ENCODE measurements at places on chromosomes 3 and 15.

- no peak for DNase-seq
Observed at GRCh38 chr3:171980578-171981270, 58.7 kb upstream of the FNDC3B start.

- DNase-seq: no peak
Observed at GRCh38 chr3:9947025-9947995, 4.9 kb downstream of the PRRT3 start.

DNA sequence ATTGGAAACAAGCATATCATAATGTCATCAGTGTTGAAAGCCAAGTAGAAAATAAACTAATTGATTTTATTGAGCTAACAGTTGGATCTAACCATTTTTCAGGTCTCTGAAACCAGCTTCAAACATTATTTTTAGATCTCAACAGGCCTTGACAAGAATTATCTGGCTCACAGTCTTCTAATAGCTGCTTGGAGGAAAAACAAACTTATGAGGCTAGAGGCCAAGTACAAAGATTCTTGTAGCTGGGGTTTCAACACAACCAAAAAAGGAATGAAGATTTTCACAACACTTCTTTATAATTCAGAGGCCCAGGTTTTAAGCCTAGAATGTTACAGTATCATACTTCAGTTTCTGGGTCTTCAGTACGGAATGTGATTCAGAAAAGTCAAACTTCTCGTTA lies 3.7 kb downstream of the SETMAR start:
- no peak for DNase-seq

- no peak for DNase-seq
Observed at GRCh38 chr3:34109846-34110245, 311.4 kb downstream of the PDCD6IP start.

- DNase-seq: no peak
Observed at GRCh38 chr15:68987676-68988075, 26.8 kb upstream of the NOX5 start.

- no peak for DNase-seq
Observed at GRCh38 chr15:34182942-34183341, 27.0 kb downstream of the KATNBL1 start.

- peak; percentile 77 for DNase-seq
Observed at GRCh38 chr3:48634661-48635221, 520 bp downstream of the SLC26A6 start.

DNA sequence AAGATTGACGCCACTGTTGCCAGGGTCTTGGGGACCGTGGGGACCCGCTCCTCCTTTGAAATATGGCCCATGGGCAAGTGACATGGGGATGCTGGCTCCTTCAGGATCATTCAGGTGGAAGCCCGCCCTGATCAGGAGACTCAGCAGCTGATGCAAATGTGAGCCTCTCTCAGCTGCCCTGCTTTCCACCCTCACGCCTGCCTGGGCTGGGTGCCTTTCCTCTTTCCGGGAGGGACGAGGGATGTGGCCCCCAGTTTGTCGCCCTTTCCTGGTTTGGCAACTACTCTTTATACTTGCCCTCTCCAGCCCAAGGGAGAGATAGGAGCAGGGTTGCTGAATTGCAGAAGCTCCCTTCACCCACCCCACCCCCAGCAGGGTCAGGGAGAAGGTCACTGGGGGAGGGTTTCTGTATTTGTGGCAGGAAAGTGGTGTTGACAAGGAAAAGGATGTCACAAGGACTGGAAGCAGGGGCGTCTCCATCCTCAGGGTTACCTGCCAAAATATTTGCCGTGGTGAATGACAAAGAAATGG lies 21.8 kb downstream of the DNASE1L3 start:
- no peak for DNase-seq

GRCh38 chr3:159236321-159236720 lies 434.5 kb downstream of the MFSD1 start:
- DNase-seq: no peak

GRCh38 chr3:197183582-197183981 lies 114.8 kb downstream of the DLG1 start:
- no peak for DNase-seq

GRCh38 chr15:39598186-39598850 lies 17.4 kb downstream of the THBS1 start:
- DNase-seq: no peak

DNA sequence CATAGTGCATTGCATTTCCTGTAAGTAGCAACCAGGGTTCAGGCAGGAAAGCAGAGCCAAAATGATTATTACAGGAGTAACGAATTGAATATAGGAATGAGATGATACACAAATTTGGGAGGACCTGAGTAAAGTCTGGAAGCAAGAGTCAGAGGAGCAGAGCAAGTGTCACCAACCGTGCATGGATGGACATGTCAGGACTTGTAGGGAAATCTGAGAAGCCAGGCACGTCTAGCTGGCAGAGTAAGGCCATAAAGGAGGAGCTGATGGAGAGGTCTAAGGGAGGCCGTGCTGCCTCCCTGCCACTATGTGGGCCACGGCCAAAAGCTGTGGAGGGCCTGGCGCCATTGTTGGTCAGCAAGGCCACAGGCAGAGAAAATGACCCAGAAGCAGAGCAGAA lies 22.4 kb downstream of the GJD2 start:
- DNase-seq: no peak

DNA sequence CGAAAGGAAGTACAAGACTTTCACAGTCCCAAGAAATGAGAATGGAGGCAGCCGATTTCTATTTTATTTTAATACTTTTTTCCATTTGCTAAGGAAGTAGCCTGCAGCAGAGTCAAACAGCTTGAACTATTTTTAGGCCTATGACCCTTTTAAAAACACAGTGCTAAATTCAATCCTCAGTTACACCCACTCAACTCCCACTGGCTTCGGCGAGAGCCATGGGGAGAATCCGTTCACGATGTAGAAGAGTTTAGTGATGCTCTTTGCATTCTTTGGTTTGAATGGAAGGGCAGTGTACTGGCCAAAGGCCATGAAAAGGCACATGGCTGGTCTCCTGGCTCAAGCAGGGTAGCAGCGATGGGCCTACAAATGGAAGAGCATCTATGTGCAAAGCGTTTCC lies 343.5 kb downstream of the FOXP1 start:
- no peak for DNase-seq

GRCh38 chr3:52088445-52089367 lies 32.3 kb upstream of the DUSP7 start:
- DNase-seq: no peak

GRCh38 chr15:48748535-48748934 lies 62.3 kb downstream of the CEP152 start:
- no peak for DNase-seq

DNA sequence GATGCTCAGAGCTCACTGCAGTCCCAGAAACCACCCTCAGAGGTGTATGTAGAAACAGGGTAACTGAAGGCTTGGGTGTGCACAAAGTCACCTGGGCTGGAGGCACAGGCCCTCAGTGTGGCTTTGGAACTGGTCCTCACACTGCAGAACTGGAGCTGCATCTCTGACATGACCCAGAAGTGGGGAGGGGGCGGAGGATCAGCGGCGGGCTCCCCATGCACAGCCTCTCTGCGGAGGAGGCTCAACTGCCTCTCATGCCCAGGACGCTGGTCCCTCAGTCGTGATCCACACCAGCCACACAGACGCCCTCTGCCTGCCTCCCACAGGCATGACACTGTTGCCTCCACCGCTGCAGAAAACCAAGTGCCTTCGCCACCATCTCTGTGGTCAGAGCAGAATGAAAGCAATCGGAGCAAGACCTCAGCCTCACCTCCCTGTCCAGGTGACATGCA lies 73.7 kb downstream of the TM2D3 start:
- no peak for DNase-seq

- no peak for DNase-seq
Observed at GRCh38 chr15:85748176-85748575, 46.5 kb downstream of the KLHL25 start.

DNA sequence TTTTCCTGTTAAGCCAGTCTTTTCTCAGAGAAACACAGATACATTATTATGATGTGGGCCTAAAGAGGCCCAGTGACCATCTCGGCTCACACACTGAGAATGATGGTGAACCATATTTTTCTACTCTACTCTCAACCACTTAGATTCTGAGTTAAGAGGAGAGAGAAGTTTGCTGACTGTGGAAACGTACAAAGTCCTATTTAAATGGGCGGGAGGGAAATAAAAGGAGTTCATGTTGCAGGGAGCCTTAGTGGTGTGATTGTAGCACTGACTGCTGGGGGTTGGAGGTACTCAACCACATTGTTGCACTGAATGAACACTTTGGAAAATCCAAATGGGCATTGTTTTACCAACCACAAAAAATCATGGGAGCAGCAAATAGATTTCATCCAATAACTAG lies 51.0 kb downstream of the ATP8B4 start:
- DNase-seq: no peak

DNA sequence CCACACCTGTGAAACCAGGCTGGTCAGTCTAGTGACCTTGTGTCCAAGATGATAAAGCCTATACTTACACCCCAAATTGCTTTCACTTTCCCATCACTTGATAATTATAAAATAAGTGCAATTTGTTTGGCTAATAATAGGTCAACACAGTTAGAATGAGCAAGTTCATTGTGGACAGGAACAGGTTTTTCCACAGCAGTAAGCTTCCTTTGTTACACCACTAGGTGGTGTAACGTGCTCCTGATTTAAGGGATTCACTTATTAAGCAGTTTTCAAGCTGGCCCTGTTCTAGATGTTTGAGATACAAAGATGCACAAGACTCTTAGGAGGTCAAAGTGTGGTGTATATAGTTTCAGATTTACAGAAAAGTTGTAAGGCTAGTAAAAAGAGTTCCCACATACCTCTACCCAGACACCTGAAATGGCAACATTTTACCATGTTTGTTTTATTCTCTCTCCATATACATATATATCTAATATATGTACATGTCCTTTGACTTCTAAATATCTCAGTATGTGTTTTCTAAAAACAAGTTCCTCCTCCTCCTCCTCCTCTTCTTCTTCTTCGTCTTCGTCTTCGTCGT lies 6.8 kb upstream of the MFSD1 start:
- no peak for DNase-seq

DNA sequence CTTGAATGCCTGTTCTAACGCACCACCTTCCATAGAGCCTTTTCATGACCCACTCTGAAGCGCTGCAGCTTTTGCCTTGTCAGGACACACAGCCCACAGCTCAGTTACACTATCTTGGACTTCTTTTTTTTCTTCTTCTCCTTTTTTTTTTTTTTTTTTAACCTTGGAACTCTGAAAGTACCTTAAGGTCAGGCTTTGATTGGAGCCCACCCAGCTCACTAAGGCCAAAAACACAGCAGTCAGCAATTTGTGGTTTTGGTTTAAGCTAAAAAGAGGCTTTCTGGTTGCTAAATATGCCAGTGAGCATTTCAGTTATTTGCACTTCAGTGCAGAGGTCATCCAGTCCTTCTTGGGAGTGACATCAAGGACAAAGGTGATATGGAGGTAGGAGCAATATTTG lies 1.7 kb downstream of the SLC25A20 start:
- no peak for DNase-seq

GRCh38 chr15:82297546-82297945 lies 34.9 kb downstream of the SAXO2 start:
- no peak for DNase-seq

DNA sequence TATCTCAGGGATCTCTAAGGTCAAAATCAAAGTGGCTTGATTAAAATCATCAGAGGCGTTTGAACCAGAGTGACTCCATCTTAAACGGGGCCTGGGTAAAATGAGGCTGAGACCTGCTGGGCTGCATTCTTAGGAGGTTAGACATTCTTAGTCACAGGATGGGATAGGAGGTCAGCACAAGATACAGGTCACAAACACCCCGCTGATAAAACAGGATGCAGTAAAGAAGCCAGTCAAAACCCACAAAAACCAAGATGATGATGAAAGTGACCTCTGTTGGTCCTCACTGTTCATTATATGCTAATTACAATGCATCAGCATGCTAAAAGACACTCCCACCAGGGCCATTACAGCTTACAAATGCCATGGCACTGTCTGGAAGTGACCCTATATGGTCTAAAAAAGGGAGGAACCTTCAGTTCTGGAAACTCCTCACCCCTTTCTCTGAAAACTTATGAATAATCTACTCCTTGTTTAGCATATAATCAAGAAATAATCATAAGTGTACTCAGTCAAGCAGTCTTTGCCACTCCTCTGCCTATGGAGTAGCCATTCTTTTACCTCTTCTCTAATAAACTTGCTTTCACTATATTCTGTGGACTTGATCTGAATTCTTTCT lies 143.3 kb upstream of the SLCO3A1 start:
- DNase-seq: no peak

DNA sequence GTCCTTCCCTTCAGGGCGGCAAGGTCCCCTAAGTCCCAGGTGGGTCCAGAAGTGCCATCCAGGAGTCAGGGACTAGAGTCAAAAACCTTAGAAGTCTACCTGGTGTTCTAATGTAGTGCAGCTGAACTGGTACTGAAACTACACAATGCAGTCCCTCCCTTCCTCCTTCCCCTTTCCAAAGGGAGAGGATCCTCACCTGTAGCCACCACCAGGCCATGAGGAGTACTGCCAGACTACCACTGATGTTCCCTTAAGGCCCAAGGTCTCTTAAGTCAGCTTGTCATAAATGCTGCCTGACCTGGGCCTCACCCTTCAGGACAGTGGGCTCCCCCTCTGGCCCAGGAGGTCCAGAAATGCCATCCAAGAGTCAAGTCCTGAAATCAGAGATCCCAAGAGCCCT lies 98.9 kb downstream of the ULK4 start:
- DNase-seq: no peak

DNA sequence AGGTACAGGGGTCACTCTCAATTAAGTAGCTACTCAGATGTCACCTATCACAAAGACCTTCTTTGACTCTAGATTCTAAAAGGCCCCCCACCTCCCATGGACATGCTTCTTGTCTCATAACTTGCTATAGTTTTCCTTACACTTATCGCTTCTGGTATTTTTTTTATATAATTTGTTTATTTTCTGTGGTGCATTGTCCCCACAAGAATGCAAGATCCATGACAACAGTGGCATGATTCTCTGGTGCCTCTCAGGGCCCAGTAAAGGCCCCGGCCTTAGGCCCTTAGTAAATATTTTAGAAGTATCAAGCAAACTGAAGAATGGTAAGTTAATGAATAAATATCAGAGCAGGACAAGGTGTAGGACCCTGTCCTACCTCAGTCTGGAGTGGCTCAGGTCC lies 248.6 kb downstream of the CBLB start:
- DNase-seq: no peak

- no peak for DNase-seq
Observed at GRCh38 chr3:197224034-197224444, 74.4 kb downstream of the DLG1 start.

GRCh38 chr15:63446255-63446654 lies 58.1 kb upstream of the USP3 start:
- no peak for DNase-seq

DNA sequence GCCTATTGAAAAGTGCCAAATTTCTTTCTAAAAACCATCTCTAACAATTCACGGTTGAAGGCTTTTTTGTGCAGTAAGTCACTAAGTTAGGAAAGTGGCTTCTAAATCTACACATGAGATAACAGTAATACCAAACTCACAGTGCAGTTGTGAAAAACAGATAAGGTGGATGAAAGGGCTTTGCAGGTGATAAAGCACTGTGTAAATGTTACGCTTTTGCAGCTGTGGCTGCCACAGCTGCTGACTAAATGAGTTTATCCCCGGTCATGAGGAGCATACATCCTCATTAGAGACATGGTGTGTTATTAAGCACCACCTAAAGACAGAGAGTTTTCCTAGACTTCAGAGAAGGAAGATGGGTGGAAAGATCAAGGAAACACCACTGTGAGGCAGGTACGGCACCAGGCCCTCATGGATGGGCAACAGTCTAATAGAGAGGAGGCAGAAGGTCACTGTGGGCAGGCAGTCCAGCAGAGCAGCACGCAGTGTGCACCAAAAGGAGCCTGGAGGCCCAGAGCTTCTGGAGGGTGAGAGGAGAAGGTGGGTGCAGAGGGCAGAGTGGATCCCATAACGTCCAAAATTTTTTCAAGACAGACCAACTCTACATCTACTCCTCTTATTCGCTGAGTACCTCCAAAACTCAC lies 68.5 kb downstream of the FMN1 start:
- peak; percentile 22 for DNase-seq
